ENCODE measurements at places on chromosomes 6 and 20.

DNA sequence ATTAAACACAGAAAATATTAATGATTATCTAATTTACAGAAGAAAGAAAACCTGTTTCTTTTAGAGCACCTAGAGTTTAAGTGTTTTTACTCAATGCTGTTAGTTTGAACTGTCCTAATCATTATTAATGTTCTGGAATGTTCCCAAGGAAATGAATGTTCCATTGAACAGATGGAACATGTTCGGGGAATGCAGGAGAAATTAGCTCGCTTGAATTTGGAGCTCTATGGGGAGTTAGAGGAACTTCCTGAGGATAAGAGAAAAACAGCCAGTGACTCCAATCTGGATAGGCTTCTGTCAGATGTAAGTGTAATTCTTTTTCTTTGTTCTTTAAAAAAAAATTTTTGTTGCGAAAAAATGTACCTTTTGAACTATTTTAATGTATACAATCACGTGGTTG is 10.8 kb upstream of the ECT2L start:
- DNase-seq, result no peak

GRCh38 chr6:54846857-54847674 is 495 bp downstream of the FAM83B start:
- no peak for DNase-seq

- DNase-seq, result no peak
Measured at GRCh38 chr6:158861686-158862381, 42.7 kb upstream of the EZR start.

- no peak for DNase-seq
Measured at GRCh38 chr20:14685183-14685582, 347.8 kb upstream of the FLRT3 start.

- peak; percentile 52 for DNase-seq
Measured at GRCh38 chr6:132798869-132799538, 567 bp upstream of the SLC18B1 start.

DNA sequence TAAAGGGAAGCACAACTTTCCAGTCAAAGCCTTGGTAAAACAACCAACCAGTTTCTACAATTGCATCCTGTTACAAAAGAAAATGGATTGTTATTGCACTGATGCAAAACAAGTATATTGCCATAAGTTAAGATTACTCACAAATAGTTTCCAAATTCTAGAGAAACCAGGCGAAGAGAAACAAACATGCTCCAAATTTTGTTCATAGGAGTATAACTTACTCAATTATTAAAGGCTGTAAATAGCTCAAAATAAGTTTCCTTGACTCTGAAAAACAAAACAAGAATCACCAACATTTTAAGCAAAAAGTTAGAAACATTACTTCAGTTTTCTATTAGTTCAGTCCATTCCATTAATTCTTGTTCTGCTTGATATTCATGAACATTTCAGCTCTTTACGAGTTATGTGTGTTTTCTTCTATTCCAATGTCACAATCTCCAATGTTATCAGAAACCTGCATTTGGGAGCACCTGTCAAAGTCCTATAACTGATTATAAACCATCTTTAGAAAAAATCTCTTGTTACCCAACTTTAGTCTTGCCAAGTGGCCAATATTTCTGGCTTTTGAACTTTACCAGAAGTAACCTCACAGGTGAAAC is 137.9 kb upstream of the THBS2 start:
- no peak for DNase-seq

DNA sequence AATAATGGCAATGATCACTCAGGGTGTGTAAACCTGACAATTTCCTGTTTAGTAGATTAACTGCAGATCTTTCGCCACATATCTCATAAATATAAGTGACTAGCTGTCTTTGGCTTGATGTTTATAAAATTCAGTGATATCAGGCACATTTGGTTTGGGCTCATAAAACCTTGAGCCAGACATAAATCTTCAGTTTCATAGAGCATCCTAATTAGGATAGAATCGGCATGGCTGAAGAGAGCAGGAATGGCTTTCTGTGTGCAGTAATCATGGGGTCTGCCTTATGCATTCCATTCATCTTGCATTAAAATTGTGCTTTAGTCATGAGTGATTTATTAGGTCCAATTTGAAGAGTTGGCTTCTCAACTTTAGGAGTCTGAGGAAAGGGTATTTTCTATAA is 27.2 kb downstream of the AIG1 start:
- no peak for DNase-seq

- DNase-seq, result no peak
Measured at GRCh38 chr6:14361956-14362587, 244.5 kb downstream of the CD83 start.

- DNase-seq, result no peak
Measured at GRCh38 chr20:35607003-35607735, 8.5 kb upstream of the SPAG4 start.

DNA sequence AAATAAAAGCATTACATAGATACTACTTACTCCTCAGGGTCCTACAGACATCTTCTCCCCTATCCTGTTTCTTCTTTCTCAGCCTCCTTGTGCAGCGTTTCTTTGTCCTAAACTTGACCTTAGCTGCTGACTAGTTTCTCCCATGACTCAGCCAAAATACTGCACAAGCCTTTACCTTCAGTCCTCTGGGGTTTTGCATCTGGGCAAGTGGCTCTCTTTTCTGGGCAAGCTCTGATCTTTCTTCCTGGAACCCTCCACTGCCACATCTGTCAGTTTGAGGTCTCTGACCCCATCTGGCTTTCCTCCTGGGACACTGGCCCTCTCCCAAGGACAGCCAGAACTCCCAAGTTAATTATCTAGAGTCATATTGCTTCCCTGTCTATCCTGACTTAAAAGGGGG is 838.4 kb downstream of the DHX35 start:
- DNase-seq, result no peak

DNA sequence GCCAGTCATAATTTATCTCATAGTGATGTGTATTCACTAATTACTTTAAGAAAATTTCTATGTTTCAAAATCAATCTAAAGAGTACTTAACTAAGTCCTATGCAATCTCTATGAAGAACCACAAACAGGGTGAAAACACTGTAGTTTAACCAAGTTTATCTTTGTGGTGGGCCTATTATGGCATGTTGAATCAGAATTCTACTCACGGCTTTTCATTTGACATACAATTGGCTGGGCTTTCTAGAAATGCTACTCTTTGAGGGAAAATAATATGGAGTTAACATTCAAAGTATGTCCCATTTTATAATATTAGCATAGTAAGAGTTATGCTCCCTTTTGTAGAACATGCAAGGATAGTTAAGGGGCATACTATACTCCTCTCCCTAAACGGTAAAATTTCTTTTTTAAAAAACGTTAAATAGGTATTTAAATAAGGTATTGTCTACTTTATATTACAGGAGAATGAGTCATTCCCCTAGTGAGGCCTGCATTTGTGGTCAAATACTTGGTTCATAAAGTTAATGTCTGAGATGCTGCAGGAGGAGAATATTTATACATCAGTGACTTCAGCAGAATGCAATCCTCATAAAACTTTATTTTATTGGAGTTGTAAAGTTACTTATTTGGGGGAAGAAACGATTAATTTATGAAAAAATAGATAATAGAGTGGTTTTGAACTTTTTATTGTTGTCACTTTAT is 1.8 kb downstream of the MOXD1 start:
- DNase-seq, result no peak

- DNase-seq, result no peak
Measured at GRCh38 chr6:149580880-149581279, 14.7 kb downstream of the GINM1 start.

GRCh38 chr20:33262658-33263065 is 20.4 kb upstream of the BPIFB1 start:
- no peak for DNase-seq

- no peak for DNase-seq
Measured at GRCh38 chr20:47741669-47742608, 43.3 kb downstream of the SULF2 start.

DNA sequence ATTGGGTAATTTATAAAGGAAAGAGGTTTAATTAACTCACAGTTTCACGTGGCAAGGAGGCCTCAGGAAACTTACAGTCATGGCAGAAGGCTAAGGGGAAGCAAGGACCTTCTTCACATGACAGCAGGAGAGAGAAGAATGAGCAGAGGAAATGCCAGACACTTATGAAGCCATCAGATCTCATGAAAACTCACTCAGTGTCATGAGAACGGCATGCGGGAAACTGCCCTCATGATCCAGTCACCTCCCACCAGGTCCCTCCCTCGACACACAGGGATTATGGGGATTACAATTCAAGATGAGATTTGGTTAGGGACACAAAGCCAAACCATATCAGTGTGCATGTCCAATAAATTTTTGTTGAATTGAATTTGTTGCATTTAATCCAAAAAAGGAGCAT is 52.0 kb downstream of the ECT2L start:
- no peak for DNase-seq

- DNase-seq, result no peak
Measured at GRCh38 chr20:45229264-45230056, 8.3 kb downstream of the SEMG2 start.

DNA sequence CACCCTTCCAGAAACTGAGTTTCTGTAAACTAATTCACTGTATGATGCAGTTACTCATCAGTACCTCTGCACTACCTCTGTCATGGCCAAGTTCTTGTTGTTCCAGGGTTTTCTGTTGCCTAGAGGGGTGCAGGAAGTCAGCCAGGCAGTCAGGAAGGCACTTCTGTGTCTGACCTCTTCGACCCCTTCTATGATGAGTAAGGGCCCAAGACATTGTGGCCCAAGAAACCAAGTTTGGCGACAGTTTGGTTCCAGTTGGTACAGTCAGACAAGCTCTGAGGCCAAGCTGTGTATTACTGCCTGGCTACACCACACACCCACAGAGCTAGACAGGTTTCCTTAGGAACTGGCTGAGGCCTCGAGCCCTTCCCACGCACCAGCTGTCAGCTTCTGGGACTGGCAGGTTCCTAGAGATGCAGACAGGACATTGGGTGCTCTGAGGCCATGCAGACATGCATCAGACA is 41.2 kb downstream of the TRAF3IP2 start:
- DNase-seq, result no peak

GRCh38 chr20:47392721-47393073 is 36.2 kb upstream of the ZMYND8 start:
- DNase-seq, result no peak

- no peak for DNase-seq
Measured at GRCh38 chr20:53706466-53707370, 113.1 kb upstream of the ZNF217 start.

DNA sequence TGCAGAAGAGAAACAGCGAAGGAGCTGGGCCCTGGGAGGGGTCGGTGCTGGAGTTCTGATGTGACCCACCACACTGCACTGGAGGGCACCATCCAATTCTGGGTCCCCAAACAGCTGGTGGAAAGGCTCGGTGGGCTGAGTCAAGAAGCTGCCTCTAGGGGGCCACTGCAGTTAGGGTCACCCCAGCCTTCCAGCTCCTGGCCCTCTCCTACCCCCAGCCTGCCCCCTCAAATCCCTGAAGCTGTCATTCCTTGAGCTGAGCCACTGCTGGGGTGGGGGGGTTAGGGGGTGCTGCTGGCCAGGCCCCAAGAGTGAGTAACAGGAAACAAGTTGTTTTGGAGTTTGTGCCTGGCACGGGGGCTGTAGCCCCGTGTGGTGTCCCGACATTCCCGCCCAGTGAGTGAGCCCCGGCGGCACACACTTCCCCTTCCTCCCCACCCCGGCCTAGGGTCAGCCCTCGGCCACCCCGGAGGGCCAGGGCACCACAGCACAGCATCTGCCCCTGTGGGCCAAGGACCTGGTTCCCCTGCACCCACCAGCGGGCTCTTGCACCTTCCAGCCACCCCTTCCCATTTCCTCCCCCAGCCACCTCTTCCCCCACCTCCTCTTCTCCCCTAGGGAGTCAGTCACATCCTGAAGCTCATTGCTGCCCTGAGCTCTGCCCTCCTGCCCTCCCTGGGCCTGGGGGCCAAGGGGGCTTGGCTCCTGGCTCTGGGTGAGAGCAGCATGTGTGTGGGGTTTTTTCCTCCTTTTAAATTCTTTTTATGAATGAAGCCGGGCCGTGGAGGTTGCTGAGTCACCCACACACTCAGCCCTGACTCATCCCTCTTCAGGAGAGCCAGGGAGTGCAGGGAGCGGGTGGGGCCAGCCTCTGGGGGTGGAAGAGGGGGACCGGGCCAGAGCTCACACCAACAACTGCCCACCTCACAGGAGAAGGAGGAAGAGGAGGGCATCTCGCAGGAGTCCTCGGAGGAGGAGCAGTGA is 4.6 kb downstream of the SMIM29 start:
- peak; percentile 24 for DNase-seq

DNA sequence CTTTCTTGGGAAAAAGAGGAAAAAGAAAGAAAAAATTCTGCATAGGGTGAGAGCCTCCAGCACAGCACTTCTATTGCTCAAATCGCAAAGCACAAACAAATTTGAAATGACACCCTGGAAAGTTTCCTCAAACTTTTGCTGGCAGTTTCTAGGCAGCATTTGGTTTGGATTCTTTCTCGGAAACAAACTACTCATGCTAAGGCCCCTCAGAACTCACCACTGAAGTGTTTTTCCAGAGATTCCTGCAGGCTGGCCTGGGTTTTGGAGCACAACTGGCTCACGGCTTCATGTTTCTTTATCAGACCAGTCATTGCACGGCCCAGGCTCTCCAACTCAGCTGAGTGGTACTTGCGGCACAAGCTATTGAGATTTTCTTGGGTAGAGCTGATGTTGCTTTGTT is 237.8 kb downstream of the SYNE1 start:
- no peak for DNase-seq

- DNase-seq, result no peak
Measured at GRCh38 chr20:64214952-64215351, 40.6 kb upstream of the PCMTD2 start.

GRCh38 chr20:9518576-9519175 is 4.3 kb downstream of the LAMP5 start:
- no peak for DNase-seq

DNA sequence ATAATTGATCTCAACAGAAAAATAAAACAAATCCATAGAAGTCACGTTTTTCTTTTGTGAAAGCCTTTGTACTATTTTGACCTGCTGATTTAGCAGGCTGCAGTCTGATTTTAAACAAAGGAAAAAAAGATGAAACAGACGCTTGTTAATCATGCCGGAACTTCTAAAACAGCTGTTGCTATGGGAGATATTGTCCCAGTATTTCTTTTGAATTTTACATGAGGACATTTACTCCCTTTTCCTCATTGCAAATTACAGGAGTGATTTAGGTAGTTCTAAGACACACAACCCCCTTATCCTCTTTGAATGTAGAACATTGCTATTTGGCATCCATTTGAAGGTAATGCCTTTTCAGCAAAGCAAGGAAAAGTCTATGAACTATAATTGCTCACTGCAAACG is 416.1 kb downstream of the BCKDHB start:
- no peak for DNase-seq

- no peak for DNase-seq
Measured at GRCh38 chr6:41970436-41970846, 28.8 kb upstream of the CCND3 start.

- no peak for DNase-seq
Measured at GRCh38 chr6:139050770-139051313, 22.3 kb downstream of the ABRACL start.

GRCh38 chr20:9458138-9458796 is 56.1 kb upstream of the LAMP5 start:
- no peak for DNase-seq

GRCh38 chr6:151514000-151514730 is 20.3 kb downstream of the CCDC170 start:
- no peak for DNase-seq
